Activated CD4-positive, alpha-beta T cell treated with anti-CD3 and anti-CD28 coated beads, Interleukin-2, Interleukin-6, amounts not matched to agents 100 ng/mL and 50 ng/mL, durations not matched to agents 16 hours and 8 hours (primary cell): ENCODE measurements at places on chromosomes 16 and 17.

- no peak for DNase-seq
Observed at GRCh38 chr17:51087072-51087757, 33.5 kb downstream of the SPAG9 start.

DNA sequence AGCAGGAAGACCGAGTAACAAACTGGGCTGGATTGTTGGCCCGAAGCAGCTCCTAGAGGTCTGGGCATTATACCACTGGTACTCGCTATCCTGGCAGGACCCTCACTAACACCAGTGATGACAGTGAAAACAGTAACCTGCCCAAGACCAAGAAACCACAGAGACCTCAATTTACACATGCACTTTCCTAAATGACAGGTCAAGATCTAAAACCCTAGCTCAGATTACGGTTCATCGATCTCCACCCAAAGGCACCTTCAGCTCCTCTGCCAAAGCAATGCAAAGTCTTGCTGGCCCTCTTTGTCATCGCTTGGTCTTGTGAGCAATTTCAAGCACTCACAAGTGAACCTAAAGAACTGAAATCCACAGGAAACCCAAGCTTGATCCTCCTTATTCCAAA lies 1.5 kb downstream of the PIP4K2B start:
- DNase-seq = no peak

GRCh38 chr16:22685459-22685830 lies 128.5 kb upstream of the HS3ST2 start:
- DNase-seq = no peak

- DNase-seq = peak; percentile 82
Observed at GRCh38 chr16:68760671-68761275, 23.7 kb downstream of the CDH1 start.

GRCh38 chr16:6993544-6993943 lies 339.1 kb upstream of the RBFOX1 start:
- DNase-seq = no peak

GRCh38 chr16:22425036-22425801 lies 50.8 kb upstream of the CDR2 start:
- DNase-seq = no peak

DNA sequence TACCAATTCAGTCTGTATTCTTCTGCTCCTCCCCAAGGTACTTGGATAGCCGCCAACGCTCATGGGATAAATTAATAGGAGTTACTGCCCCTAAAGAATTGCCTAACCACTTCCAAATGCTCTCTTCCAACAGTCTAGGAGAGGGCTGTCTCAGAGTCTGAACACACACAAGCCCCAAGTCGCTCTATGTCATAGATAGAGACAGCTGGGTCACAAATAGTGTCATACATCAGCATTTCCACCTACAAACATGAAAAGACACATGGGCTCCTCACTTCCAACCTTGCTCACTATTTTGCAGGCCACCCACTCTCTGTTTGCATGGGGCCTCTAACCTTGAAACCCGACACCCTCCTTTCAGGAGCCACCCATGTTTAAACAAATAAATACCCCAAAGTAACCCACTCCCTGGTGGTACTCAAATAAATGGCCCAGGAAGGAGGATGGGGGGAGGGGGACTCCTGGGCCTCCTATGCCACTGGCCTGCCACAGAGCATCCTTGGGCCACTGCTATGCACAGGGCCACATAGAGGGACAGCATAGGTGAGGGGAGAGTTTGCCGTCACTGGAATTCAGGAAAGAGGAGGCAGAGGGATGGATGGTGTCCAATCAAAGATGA lies 265.9 kb downstream of the SOX9 start:
- DNase-seq = no peak

DNA sequence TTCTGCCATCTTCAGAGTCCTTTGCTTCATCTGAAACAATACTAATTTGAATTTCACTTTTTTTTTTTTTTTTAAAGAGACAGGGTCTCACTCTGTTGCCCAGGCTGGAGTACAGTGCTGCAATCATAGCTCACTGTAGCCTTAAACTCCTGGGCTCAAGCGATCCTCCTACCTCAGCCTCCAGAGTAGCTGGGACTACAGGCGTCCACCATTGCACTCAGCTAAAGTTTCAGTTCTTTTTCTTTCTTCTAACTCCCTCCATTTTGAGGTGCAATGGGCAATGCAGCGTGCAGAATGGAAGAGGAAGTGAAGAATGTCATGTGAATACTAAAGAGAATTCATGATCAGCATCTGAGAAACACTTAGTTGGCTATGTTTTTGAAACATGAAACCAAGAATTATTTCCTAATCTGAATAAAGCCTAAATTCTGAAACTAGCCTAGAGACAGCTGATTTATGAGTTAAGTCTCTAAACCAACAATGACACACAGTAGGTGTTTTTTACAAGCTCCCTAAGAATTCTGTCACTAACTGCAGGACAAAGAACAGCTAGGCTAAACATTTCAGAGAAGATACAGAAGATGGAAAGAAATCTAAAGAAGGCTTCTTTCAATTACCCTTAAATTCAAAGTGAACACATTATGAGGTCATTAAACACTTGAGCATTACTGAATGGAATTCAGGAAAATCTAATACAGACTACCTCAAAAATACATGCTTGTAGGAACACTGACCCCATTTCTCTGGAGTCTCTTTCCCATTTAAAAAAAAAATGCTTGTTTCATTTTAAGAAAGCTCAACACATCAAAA lies 21.0 kb downstream of the SNN start:
- DNase-seq = no peak

GRCh38 chr16:70437582-70438557 lies 1.0 kb downstream of the ST3GAL2 start:
- peak; percentile 21 for DNase-seq

DNA sequence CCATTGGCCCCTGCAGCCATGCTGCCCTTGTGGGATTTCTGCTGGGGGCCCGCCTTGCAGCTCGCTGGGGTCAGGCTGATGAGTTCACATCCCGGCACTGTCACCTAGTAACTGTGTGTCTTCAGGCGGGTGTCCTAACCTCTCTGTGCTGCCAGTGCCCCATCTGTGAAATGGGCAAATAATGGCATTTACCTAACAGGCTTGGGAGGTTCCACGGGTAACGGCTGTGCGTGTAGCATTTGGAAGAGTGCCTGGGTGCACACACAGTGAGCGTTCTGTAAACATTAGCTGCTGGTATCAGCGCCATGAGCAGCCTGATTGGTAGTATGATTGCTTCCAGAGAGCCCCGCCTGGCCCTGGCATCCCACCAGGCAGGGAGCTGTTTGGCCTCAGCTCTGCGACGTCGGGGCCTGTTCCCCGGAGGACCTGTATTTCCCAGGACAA lies 167.3 kb upstream of the GSE1 start:
- no peak for DNase-seq

DNA sequence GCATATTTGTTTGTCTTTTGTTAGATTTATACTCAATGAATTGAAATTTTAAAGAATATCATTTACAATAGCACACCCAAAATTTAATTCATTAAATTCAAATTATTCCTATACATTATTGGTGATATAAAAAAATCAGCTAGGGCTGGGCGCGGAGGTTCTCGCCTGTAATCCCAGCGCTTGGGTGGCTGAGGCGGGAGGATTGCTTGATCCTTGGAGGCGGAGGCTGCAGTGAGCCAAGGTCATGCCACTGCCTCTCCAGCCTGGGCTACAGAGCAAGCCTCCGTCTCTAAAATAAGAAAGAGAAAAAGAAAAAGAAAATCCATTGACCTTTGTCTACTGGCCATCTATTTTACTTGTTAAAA lies 4.5 kb upstream of the PRDM7 start:
- DNase-seq = no peak

- no peak for DNase-seq
Observed at GRCh38 chr17:46815474-46816353, 2.8 kb downstream of the WNT3 start.

DNA sequence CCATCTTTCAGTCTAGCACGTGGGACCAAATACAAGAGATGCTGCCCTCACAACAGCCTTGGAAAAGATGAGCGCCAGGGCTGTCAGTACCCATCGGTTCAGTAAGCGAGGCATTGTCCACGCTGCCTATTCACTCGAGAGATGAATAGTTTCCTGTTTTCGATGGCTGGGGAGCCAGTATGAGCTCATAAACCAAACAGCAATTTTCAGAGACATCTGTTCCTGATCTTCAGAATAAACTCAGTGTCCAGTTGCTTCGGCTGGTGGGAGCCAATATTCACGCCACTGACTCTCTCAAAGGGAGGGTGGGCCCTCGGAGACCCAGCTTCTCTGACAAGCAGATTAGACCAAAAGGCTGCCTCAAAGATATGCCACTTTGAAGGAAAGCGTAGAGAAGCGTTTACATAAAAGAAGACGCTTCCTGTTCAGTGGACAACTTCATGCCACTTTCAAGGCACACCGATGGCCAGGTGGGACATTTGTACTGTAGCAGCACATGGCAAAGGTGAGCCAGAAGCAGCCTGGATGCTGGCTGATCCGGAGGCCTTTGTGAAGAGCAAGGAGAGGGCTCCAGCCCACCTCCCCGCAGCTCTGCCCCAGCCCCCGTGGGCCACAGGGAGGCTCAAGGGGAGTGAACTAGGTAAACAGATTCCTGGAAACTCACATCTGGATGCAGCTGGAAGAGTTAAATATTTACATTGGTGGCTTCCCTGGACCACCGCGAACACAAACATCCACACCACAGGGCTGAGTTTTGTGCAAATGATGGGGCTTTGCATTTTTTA lies 6.0 kb downstream of the TIMM22 start:
- no peak for DNase-seq

- DNase-seq = no peak
Observed at GRCh38 chr16:73448970-73449369, 401.0 kb upstream of the ZFHX3 start.

- no peak for DNase-seq
Observed at GRCh38 chr17:66405836-66406677, 103.6 kb downstream of the PRKCA start.

DNA sequence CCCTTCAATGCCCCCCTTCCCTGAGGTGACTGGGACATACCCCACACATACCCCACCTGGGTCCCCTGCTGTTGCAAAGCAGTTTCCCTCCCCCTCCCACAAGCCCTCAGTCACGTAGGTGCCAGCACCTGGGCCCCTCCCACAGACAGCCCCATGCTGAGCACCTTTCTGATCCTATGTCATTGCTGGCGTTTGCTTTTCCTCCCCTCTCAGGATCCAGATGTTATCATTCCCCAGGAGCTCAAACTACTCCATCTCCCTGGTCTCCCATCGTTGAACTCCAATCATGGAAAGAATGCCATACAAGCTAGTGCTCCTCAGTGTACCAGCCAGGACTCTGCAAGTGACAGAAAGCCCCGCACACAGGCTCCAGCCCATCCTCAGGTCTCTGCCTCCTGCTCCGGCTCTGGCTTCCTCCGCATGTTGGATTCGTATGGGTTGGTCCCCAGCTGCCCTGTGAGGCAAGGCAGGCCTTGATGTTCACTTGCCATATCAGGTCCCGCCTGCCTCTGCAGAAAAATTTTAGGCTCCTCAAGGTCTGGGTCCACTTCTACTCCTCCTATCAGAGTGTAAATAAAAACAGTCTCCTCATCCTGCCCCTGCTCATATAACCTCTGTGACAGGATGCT lies 31.4 kb upstream of the MED9 start:
- DNase-seq = no peak

GRCh38 chr16:68792465-68793324 lies 50.6 kb upstream of the TANGO6 start:
- no peak for DNase-seq

DNA sequence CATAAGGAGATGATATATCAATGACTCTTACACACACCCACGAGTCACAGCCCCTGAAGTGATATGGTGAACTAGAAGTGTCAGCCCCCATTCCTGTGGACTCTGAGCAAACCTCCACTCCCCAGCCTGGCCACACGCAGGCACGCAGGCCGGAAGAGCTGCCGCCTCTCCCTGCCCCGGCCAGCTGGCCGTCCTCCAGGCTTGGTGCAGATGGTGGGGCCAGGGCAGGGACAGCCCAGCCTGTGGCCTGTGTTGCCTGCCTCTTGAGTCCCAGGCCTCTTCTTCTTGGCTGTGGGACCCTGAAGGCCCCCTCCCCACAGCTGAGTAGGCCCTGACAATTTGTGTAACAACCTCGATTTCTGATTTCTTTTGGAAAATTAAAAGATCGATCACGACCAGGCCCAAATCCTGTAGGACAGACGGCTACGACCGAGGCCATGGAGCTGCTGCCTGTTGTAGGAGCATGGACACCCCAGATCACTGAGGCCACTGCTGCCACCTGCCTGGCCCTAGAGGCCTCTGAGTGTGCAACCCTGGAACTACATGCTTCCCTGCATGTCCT lies 10.0 kb upstream of the MPRIP start:
- no peak for DNase-seq

DNA sequence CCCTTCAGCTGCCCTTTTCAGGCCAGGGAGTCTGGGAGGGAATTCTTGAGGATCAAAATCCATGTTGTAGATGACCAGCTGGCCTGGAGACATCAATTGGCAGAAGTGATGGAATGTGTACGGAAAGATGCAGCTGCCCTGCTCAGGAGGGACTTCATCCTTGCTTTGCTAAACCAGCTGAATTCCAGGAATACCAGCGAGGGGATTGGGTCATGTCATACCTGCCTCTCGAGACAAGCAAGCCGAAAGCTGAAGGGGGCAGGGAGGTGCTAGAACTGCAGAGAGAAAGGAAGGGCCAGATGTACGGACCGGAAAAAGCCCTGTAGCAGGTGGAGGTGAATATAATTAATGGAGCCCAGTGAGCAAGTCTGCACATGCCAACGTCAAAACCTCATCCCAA lies 25.6 kb upstream of the NTN1 start:
- no peak for DNase-seq

DNA sequence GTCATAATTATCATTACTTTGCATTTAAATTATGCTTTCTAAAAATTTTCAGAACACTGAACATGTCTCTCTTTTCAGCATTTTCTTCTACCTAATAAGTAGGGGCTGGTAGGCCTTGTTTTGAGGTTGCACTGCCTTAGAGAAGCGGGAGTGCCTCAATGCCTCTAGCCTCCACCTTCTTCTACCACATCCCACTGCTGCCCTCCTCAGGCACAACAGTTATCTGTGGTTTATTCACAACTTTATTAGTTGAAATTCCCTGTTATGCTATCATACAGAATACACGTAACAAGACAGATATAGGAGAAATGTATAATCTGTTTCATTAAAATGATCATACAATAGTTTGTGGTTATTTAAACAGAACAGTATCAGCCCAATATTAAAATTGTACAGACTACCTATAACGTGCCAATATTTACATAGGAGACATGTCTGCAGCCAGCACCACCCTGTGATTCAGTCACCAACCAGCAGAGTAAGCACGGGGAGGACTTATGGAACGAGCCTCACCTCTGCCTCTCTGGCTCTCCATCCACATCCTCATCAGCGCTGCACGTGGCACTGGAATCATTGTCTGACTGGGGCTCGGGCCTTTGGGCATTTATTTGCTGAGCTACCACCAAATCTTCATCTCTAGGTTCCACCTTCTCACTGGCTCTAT lies 101.2 kb downstream of the TTC19 start:
- no peak for DNase-seq
